NCI-H1105 (cell line): ENCODE measurements at places on chromosomes 4 and X.

GRCh38 chrX:42219231-42219630 is 295.9 kb upstream of the CASK start:
- no peak for DNase-seq

DNA sequence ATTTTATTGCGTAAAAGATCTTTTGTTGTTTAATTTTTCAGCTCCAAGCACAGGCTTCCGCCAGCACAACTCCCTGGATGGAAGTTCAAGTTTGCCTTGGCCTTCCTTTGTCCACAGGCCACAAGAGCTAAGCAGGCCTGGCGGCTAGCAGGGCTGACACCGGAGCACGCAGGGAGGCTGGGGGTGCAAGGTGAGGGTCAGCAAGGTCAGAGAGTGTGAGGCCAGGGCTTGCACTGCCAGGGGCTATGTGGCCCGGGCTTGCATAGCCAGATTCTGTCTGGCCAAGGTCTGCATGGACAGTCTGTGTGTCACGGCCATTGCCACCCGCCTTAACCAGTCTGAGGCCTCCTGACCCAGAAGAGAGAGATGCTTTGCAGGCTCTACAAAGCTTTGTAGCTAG is 123.9 kb downstream of the BCOR start:
- no peak for DNase-seq

DNA sequence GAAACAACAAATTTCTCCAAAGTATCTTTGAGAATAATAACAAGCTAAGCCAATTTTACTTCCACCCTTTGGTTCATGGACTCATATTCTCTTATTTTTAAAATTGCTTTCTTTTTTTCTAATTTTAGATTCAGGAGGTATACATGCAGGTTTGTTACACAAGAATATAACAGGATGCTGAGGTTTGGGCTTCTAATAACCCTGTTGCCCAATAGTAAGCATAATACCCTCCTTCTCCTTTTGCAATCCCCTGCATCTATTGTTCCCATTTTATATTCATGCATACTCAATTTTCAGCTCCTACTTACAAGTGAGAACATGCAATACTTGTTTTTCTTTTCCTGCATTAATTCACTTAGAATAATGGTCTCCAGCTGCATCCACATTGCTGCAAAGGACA is 202.3 kb upstream of the FSTL5 start:
- no peak for DNase-seq

GRCh38 chrX:150303386-150304097 is 59.6 kb upstream of the MAMLD1 start:
- no peak for DNase-seq

GRCh38 chr4:122728856-122729255 is 3.6 kb upstream of the BBS12 start:
- DNase-seq = no peak

GRCh38 chr4:95114521-95114920 is 356.8 kb downstream of the BMPR1B start:
- DNase-seq = no peak

DNA sequence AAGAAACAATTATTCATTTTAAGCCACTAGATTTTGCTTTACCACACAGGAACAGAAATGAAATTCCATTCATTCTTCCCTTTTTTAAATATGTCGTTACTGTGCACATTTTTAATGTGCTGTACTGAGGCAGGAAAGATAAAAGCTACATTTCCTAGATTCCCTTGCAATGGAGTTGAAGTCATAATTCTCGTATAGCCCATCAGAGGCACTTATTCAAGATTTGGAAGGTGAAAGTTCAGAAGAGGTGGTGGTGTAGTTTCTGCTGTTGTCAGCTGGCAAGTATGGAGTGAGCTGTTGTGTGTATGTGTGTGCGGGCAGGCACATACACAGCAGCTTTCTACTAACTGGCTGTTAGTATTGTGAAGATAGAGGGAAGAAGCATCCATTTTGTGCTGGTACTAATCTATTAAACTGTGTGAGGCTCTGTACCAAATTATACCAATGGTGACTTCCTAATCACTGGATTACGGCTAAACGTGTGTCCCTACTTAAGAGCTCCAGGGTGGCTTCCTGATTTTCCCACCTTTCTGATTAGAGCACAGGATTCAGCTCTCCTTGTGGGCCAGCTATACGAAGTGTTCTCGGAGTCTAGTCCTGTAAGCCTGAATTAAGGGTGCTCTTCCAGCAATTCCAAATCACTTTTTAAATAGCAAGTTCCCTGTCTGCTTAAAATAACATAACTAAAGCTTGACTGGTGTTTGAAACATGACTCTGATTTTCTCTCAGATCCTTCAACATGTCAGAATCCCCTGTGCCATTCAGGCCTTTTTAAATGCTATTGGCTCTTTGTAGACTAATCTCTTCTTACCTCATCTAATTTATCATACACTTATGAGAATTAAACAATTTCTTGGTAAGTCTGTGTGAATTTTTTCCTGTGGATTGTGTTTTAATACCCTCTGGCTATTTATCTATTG is 43.8 kb downstream of the PDS5A start:
- DNase-seq = no peak

GRCh38 chr4:83112678-83113428 is 1.7 kb downstream of the PLAC8 start:
- no peak for DNase-seq

GRCh38 chr4:81891005-81891996 is 419.6 kb upstream of the RASGEF1B start:
- DNase-seq = no peak

DNA sequence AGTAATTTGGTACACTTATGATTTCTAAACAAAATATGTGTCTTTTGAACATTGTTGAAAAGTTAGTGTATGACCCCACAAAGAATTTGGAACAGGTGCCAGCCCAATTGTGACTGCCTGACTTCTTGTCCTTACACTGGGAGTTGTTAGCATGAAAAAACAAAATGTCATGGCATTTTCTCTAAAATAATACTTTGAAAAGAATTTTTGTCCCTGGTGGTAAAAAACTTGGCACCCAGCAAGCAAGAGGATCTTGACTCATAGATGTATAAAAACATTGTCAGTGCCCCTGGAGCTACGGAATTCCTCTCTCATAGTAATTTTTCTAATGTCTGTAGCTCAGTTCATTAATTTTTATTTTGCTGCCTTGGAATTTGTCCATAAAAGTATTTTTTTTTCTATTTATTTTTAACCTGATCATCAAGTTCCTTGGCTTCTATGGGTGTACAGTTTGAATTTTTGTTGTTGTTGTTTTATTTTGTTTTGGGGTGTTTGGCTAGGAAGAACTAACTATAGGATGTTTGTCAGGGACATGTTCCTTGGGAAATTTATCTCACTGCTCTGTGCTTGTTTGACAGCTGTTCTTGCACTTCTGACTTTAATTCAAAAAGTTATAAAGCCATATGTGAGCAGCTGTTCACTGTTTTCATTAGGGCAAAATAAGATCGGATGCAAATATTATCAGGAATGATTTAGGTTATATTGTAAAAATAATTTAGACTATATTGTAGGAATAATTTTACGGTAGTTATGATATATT is 95.4 kb upstream of the NUDT6 start:
- no peak for DNase-seq

- no peak for DNase-seq
These were observed 3.3 kb upstream of the PORCN start for GRCh38 chrX:48505481-48505880.

- DNase-seq = no peak
These were observed 6.4 kb downstream of the SCML2 start for GRCh38 chrX:18348047-18348446.

GRCh38 chrX:110003167-110004156 is 548 bp downstream of the TMEM164 start:
- DNase-seq = no peak

DNA sequence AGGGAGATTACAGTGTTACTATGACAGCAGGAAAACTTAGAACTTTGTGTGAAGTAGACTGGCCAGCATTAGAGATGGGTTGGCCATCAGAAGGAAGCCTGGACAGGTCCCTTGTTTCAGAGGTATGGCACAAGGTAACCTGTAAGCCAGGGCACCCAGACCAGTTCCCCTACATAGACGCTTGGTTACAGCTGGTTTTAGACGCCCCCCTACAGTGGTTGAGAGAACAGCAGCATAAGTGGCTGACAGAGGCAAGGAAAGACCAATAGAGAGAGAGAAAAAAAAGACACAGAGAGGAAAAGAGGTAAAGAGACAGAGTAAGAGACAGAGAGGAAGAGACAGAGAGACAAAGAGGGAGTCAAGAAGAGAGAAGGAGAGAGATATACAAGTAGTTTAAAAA is 144.5 kb downstream of the GC start:
- DNase-seq = no peak

GRCh38 chr4:113773756-113774155 is 12.2 kb upstream of the CAMK2D start:
- no peak for DNase-seq

DNA sequence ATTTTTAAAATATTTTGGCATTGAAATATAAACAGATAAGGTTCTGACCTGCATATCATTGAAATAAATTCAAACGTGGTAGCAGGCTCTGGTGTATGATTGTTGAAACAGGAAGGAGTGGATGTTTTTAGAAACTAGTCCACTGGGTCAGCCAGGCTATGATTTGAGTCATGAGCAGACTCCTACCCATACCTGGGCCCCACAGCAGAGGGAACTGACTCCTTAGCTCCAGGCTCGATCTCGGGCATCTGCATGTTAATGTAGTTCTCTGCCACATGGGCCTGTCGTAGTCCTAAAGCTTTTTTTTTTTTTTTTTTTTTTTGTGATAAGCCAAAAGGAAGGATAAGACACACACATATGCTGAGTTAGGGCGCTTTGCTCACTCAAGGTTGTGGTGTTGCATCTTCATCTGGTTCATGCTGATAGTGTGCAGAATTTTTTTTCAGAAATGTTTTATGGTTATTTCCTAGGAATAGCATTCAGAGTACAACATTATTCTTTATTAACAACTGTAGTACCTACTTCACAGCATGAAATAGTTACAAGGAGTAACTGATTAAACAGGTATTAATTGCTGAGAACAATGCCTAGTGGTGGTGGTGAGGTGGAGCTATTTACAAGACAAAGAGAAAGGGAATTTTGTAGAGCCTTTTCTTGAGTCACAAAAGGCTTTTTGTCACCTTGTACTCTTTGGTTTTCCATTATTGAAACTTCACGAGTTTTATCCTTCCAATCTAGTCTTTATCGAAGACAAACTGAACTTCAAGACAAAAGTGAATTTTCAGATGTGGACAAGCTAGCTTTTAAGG is 27.3 kb downstream of the OFD1 start:
- DNase-seq = no peak

GRCh38 chr4:107711831-107712230 is 8.2 kb downstream of the PAPSS1 start:
- no peak for DNase-seq

GRCh38 chrX:134512566-134512965 is 52.6 kb downstream of the HPRT1 start:
- DNase-seq = no peak

DNA sequence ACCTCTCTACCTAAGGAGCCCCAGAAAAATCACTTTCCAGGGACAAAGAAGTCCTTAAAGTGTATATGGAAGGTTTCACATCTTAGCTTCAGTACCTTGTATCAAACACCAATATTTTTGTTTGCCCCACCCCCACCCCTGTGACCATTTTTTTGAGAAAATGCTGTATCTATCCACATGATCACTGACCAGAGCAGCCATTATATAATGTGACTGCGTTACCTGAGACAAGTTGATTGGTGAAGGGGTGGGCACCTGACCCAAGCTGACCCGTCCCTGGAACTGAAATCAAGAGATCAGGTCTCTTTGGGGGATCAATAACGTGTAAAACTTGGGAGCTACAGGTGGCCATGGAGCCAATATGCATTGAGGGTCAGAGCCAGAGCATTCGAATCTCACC is 10.7 kb downstream of the TIFA start:
- DNase-seq = no peak

DNA sequence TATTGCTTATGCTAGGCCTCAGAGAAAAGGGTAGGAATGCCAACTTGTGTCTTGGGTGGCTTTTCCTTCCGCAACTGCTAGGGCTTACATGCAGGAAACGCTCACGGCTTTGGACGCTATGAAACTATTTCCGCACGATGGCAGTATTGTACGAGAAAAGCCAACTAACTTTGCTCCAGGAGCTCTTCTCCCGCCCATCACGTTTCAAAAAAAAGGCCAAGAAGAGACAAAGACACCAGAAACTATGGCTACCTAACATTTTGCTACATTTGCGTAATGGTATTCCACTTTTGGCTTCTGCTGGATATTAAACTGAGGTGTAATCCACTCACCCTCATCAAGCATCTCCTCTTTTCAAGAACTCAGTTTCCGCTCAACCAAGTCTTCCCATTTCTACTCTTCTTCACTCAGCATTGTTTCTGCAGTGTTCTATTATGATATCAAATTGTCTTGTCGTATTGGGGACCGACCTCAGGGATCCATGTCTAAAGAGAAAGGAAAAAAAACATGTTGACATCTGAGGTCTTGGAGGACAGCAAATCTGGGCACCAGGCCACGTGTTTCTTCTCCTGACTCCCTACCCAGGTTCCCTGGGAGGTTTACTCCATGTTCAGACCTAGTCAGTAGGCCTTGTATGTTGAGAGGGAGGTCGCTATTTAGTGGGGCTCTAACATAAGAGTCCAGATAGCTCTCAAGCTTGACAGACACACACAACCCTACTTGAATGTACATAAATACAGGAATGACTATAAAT is 239.4 kb upstream of the STK26 start:
- DNase-seq = no peak

- no peak for DNase-seq
These were observed 516.1 kb upstream of the ZFP42 start for GRCh38 chr4:187479511-187479910.

DNA sequence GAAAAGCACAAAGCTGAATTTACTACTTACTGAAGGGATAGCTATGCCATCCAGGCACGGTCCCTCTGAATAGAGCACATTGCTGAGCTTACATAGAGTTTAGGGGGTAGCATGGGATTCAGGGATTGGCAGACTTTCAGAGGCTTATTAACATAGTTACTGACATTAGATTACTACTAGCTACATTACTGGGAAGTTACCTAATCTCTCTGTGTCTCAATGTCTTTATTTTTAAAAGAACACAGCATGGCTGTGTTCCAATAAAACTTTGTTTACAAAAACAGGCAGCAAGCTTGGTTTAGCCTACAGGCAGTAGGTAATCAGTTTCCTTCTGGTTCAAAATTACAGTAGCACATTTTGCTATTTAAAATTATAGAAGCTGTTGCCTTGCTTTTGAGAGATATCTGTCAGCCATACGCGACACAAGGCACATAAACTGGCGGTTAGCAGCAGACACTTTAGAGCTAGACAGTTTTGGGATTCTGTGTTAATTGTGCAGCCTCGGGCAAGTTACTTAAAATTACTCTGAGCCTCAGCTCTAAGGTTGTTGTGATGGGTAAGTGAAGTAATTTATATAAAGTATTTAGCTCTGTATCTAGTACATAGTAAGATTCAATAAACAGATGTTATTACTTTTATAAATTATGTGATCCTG is 6.9 kb downstream of the KLHL8 start:
- DNase-seq = no peak

DNA sequence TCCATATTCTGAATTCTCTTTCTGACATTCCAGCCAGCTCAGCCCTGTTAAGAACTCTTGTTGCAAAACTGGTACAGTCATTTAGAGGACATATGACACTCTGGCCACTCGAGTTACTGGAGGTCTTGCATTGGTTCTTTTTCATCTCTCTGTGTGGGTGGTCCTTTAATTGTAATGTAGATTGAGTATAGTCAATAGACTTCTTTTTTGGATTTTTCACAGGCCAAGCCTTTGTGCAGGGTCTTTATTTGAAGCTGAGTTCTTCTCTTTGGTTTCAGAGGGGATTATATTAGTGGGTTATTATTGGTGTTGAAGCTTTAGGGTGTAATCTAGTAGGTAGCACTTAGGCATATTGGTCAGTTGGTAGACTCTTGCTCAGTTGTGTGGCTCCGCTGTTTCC is 118.0 kb upstream of the GIMD1 start:
- no peak for DNase-seq

GRCh38 chr4:87026800-87027495 is 92.1 kb downstream of the AFF1 start:
- no peak for DNase-seq

GRCh38 chr4:71261633-71262121 is 77.1 kb upstream of the SLC4A4 start:
- no peak for DNase-seq
